ENCODE measurements at places on chromosomes 16 and 17. TPM values are rescaled to one million over a fixed set of nuclear protein-coding genes. Genes with fewer than 3 reads are reported as not detected.

UTS2R gene
- total RNA-seq = 2.7 TPM

KRT27 gene
- total RNA-seq = not detected

SCNN1B gene
- not detected for total RNA-seq

DNA sequence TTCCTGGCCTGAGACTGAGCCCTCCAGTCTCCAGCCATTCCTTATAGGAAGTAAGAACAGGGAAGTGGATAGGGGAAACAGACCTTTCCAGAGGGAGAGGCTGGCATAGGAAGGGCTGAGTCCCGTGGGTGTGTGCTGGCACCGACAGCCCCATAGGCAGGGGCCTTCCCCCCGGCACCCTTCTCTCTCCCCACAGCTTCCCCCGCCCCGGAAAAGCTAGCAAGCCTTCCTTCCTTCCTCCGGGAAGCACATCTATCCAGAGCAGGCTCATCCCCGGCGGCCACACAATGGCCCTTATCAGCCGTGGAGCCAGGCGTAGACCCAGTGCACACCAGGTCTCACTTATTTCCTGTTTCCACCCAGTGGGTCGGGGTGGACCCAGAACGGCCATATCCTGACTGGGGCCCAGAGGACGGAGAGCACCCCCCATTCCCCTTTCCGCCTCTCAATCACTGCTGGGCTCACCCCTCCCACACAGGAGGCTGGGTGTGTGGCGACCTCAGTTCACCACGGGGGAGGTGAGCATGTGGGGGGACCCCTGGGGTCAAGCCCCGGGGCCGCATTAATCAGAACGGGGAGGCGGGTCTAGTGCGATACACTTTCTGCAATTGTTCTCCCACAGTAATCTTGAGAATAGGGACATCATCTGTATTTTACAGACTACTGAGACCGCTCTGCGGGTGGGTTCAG, 950 bp upstream of the MYO1C start:
- DNase-seq = peak; percentile 79
- H3K27me3 ChIP-seq = no peaks in the 10 kb centered on the region
- peak overlapping the region; percentile 93 for H3K27ac ChIP-seq
- H3K4me3 ChIP-seq = peak overlapping the region; percentile 79
